ENCODE measurements at places on chromosomes 4 and X.

- DNase-seq: no peak
Observed at GRCh38 chr4:7431696-7432530, 2.8 kb downstream of the PSAPL1 start.

DNA sequence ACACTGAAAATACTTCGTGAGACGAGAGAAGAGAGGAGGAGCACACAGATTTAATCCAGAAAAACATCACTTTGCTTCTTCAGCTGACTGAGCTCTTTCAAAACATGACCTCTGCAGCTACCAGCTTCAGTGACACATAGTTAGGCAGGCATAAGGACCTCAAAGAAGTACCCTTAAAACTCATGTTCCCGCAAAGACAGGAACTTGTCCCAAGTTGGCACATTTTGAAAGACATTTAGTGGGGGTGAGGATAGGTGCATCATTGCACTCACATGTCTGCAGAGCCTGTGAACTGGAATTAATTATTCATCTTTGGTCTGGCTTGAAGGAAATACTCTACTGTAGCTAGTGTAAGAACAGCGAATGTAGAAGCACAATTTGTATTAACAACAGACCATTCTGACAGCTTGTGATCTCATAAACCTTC lies 221.8 kb downstream of the MGST2 start:
- no peak for DNase-seq

DNA sequence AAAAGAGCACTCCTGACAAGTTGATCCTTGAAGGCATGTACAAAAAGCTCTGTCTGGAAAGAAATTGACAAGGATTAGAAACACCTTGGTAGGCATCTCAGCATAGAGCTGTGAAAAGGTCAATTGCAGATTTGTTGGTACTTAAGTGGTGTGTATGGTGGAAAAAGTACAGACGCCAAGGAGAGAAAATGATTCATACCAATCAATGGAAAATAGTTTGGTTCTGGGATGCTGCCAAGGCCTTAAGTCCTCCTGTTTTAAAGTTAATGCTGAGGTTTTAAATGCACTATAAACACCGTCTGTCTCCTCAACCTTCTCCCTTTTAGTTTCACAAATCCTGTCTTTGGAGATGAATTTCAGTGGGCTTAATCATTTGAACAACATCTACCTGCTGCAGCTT lies 524.1 kb downstream of the IL15 start:
- no peak for DNase-seq

DNA sequence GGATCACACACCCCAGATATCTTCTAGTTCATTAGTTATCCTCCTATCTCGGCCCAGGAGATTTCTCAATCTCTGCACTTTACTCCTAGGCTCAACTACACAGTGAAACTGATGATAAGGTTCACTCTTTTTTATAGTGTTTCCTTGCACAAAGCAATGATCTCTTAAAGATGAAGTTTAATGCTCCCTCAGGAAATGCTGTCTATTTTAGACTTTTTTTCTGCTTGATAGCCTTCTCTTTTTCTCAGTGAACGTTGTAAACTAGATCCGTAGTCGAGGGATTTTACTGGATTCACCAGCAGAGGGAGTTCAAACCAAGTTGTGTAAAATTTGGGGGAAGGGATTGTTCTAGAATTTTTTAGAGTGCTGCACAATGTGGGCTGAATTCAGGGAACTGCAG lies 269.6 kb downstream of the GBA3 start:
- no peak for DNase-seq

DNA sequence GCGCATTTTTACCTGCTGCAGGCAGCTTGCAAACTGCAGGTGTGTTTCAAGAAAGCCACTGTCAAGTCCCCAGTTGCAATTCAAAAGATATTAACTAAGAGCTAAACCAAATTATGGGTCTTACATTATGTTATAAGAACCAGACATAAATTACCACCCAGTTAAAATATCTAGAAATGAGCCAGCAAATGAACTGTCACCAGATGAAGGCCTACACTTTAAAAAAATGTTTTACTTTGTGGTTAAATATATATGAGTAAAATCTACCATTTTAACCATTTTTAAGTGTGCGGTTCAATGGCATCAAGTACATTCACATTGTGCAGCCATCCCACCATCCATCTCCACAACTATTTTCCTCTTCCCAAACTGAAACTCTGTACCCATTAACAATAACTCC lies 32.0 kb upstream of the TMEM131L start:
- DNase-seq: no peak

All from activated CD4-positive, alpha-beta T cell treated with anti-CD3 and anti-CD28 coated beads, Interleukin-2, amount 50 U/mL, for 24 hours (primary cell).